ENCODE measurements at places on chromosomes 1 and 21.

- DNase-seq: no peak
These were observed 52.2 kb downstream of the PHACTR4 start for GRCh38 chr1:28421744-28422143.

DNA sequence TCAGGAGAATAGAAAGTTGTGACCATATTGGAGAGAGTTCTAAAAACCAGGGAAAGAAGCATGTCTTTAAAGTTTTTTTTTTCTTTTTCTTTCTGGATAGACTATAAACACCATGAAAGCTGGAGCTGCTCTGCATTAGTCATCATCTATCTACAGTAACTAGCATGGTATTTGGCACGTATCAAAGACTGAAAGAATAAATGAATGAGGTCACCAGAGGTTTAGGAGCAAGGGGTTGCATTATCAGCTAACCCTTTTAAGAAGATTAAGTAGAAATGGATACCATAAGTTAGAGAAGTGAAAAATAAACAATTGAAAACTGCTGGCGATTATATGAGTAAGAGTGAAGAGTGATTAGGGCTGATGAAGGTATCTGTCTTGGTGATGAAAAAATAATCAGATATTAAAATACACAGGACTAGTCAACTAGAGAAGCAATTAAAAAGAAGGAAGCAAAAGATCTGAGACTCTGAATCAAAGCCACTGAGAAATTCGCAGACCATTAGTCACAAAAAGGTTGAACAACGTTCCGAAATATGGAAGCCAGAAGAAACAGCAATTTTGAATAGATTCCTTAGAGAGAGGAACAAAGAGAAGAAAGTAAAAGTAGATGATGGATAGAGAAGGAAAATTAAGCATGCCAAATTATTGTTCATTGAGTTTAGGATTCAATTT, 536.4 kb downstream of the DPYD start:
- DNase-seq: no peak

- no peak for DNase-seq
These were observed 11.3 kb upstream of the EPHA8 start for GRCh38 chr1:22552021-22552420.

- DNase-seq: peak; percentile 89
These were observed 17.6 kb downstream of the CLCA2 start for GRCh38 chr1:86441581-86441980.

GRCh38 chr1:198167436-198167934, 10.7 kb downstream of the NEK7 start:
- DNase-seq: peak; percentile 65

DNA sequence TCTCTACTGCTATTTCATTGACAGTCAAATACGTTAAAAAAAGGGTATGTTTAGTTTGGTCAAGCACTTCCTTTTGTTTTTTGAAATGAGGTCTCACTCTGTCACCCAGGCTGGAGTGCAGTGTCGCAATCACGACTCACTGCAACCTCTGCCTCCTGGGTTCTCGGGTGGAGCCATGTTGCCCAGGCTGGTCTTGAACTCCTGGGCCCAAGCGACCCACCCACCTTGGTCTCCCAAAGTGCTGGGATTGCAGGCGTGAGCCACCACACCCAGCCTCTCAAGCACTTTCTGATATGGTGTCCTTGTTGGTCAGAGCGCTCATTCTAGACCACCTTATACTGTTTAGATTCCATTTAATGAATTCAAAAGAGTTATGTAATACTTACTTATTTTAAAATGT, 20.9 kb upstream of the RHBDL2 start:
- no peak for DNase-seq

- no peak for DNase-seq
These were observed 20.0 kb downstream of the PHLDA3 start for GRCh38 chr1:201448990-201449389.

DNA sequence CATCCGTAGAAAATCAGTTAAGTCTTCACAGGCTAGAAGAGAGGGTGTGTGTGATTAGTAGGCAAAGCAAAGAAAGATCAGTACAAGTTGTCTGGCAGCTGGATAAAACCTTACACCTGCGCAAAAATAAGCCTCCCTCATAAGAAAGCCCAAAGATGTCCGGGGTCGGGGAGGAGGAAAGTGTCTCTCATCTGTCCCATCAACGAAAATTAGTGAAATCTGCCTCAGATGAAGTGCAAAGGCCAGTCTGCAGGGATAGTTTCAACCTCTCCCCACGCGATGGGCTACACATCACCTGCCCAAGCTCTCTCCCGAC, 333.9 kb downstream of the SRGAP2C start:
- DNase-seq: no peak

- no peak for DNase-seq
These were observed 427.8 kb upstream of the ZP4 start for GRCh38 chr1:238318294-238319110.

- DNase-seq: no peak
These were observed 19.9 kb downstream of the FOXO6 start for GRCh38 chr1:41380979-41381691.

DNA sequence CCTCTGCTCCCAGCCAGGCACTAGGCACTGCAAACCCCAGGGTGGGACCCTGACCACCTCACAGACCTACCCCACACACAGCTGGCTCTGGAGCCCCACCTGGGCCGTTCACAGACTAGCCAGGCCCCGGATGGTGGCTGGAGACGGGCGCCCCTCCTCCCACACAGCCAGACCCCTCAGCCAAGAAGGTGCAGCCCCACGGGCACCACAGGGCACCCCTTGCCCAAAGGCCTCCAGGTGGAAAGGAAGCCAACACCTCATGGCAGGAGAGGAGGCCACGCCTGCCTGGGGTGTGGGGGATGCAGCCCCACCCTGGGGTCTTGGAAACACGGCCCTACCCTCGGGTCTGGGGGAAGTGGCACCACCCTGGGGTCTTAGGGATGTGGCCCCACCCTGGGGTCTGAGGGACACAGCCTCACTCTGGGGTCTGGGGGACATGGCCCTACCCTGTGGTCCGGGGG, 44.6 kb downstream of the WNT9A start:
- DNase-seq: no peak

DNA sequence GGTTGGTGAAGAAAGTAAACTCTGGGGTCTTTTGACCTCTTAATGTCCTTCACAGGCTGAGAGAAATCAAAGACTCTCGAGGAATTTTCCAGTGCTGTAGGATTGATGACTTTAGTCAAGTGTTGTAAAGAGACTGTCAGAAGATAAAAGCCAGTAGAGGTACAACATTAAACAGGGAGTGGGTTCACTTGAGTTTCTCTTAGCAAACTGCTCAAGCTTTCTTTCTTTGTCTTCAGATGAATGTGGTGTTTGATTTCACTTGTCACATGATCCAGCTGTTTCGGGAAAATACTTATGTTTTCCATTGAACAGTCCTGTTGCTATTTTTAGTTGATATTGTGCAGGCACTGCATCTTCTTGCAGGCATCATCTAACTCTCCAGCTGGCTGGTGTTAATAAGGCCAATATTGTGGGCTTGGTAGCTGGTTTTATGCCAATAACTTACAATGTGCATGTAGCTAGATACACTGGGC, 45.6 kb downstream of the XCL2 start:
- DNase-seq: no peak

DNA sequence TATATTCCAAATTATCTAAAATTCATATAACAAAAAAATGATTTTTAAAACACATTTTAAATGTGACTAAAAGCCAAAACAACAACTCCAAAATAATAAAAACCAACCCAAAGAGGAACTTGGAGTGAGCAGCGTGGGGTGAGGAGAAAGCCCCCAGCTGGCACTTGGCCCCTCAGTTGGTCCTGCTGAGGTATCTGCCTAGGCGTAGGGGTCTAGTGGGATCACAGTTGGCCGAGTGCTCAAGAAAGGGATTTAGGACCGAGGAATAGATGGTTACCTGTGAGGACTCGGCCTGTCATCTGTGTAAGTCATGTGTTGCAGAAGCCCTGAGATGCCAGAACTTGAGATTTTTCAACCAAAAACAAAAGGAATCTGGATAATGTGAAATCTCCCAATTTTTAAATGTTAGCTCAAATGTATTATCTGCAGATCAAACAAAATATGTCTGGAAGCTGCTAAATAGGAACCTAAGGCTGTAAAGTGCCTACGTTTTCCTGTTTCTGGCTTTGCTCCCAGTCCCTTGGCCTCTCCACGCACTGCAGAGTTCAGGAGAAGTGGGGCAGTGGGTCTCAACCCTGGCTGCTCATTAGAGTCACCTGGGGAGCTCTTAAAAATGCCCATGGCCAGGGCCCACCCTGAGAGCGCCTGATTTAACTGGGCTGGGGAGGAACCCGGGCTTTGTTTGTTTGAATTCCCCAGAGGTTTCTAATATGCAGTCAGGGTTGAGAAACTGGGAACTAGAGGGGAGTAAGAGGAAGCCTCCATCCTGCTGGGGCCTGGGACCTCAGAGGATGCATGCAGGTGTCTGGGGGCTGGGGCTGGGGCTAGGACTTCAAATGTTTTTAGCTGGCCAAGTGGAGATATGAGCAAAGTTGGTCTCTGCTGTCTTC, 38.5 kb upstream of the LDLRAP1 start:
- DNase-seq: no peak

DNA sequence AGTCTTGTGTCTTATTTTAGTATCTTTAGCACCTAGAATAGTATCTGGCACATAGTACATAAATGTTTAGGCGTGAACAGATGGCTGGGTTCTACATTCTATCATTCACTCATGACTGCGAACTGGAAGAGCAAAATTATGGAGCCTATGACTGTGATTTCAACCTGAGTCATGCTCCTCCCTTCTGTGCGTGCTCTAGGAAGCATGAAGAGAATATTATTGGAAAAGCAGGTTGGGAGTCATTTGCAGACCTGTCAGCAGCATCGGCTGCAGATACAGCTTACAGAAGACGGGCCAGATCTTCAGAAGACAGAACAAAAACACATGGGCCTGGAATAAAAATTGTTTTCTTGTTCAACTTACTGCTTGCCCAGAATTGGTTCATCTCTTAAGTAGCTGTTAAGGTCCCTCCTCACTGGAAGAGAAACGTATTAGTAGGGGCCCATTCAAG, 344.0 kb upstream of the USP24 start:
- no peak for DNase-seq

DNA sequence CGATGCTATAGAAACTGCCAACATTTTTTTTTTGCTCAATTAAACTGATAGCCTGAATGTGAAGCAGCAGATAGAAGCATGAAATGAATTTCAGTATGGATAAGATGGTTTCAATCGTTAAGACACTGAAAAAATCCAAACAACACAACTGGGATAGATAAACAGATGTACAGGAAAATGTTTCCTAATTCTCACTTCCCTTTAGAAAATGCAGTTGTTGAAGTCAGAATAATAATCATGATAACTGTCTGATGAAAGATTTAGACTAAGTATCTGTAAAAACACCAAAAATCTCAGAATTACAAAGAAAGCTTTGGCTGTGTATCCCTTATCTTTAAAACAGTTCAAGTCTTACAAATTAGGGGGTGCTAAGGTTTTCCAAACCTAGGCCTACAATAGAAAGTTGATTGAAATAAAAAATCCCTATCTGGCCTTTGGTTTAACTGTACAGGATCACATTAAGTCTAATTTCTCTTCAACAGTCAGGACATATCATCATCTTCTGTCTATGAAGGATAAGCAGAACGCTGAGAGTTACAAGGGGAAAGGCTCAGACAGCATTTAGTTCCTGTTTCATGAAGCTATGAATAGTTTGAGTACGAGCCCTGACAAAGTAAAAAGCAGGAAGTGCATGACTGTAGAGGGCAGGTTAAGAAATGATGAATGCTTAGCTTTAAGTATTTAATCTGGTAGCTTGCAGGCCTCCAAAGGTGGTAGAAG, 203.2 kb downstream of the APP start:
- DNase-seq: peak; percentile 87

- DNase-seq: no peak
These were observed 18.8 kb downstream of the OPRD1 start for GRCh38 chr1:28830814-28831213.

GRCh38 chr1:160675641-160676410, 29.0 kb upstream of the SLAMF1 start:
- peak; percentile 84 for DNase-seq

DNA sequence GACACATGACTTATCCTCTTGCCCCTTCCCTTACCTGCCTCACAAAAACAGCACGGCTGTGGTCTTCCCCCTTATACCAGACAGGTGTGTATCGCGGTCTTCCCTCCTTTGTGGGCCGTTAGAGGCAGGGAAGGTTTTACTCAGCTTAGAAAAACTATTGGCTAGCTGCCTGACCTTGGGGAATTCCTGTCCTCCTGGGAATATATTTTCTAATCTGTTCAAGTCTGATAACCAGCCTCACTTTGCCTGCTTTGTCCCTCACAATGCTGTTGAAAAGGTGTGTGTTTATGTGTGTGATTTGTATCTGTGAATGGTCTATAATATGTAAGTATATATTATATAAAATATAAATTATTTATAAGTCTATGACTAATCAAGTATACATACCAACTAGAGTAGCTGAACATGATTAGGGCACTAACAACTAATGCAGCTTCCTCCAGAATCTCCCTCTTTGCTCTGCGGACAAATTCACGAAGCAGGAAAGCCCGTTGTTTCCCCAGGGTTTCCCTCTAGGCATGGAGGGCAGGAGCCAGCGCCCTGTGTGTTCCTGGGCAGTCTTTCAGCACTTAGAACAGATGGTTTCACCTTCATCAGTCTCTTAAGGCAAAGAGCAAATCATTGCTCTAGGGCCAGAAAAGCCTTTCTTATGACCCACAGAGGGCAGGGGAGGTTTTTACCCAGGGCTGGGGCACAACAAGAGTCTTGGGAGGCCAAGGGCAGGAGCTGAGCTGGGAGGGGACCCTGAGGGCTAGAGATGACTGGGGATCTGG, 25.6 kb downstream of the SLC26A9 start:
- no peak for DNase-seq

DNA sequence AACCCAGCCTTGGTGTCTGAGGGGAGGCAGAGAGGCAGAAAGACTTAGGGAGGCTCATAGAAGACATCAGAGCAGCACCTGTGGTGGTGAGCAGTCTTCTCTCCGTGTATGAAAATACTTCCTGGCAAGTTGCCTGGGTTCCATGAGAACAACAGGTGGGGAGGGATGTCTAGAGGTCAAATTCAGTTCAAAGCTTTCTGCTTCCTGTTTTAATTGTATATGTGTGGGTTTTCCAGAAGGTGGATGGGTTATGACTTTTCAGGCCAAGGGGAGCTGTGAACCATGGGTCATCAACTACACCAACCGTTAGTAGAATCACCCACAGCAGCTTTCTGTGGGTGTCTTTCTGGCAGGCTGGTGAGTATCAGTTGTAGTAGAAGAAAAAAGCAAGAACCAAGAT, 4.1 kb upstream of the FCRL2 start:
- peak; percentile 43 for DNase-seq

DNA sequence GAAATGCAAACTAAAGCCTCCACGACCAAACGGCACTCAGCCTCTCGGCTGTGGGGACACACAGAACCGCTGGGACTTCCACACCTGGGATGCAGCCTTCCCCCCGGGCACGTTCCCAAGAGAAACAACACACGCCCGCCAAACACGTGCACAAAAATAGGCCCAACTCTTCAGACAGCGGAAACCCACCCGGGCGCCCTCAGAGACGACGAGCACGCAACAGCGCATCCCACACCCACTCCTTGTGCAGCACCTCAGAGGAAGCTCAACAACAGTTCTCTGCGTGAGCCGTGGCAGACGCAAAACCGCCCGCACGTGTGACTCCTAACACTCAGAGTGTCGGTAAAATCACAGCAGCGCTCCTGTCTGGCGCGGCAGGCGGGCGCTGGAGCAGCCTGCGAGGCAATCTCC, 5.3 kb downstream of the C1orf159 start:
- DNase-seq: no peak

GRCh38 chr1:31795801-31796621, 19.8 kb downstream of the SPOCD1 start:
- DNase-seq: peak; percentile 65

- DNase-seq: no peak
These were observed 98.3 kb upstream of the CAMK1G start for GRCh38 chr1:209485167-209485566.
